HuH-7.5 (cell line): ENCODE measurements at places on chromosomes 1 and 21.

DNA sequence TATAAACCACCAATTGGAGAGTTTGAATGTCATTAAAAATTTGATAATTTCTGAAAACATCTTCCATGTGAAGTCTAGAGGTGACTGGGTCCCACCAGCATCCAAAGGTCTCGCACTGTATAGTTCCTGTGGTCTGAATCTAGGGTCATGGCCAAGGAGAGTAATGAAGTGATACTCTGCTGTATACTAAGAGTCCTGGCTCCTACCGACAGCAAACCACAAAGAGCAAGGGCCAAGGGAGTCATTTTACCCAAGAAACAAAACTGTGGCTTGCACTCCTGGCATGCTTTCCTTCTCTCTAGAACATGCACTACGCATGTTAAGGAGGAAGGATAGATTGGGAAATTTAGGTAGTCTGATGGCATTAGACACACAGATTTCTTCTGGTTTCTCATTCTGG is 115.6 kb downstream of the BRINP2 start:
- DNase-seq, result no peak

DNA sequence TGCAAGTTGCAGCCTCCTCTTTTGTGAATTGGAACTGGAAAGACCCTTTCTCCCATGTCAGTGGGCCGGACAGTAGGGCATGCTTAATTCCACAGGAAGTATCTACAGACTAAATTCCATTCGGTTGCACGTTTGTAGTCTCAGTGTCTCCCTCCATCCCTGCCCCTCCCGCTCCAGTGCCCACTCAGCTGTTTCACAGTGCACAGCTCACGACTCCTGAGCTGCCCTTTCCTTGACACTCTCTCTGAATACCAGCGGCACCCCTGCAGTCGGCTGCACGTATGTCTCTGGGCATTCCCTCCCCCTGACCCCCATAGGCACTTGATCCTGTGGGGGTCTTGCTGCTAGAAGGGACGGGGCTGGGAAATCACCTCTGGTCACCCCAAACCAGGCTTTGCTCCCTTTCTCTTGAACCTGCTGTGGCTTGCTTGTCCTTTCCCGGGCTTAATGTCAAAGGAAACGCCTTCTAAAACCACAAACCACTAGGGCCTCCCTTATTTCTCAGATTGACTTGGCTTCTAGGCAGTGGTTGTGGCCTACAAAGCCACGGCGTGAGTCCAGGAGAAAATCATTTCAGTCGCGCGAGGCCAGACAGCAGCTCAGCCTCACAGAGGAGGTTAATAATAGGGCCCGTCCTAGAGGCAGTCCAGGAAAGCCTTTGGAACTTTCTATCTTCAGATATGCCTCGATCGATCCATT is 365.3 kb upstream of the PROX1 start:
- DNase-seq, result no peak

DNA sequence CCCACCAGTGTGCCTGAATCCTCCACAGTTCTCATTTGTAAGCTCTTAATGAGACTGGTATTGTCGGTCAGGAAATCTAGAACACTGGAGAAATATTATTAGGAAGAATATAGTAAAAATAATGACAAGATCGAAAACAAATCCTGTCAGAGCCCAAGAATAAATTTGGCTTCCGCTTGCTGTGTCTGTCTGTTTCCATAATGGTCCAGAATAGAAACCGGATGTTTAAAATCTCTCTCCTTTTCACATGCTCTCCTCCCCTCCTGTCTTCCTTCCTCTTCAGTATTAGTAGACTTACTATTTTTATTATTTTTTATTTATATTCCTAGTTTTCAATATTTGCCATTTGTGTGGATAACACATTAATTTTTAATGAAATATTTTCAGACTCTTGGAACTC is 187.7 kb downstream of the SDCCAG8 start:
- no peak for DNase-seq

- no peak for DNase-seq
Observed at GRCh38 chr1:5297886-5298239, 643.5 kb downstream of the AJAP1 start.

DNA sequence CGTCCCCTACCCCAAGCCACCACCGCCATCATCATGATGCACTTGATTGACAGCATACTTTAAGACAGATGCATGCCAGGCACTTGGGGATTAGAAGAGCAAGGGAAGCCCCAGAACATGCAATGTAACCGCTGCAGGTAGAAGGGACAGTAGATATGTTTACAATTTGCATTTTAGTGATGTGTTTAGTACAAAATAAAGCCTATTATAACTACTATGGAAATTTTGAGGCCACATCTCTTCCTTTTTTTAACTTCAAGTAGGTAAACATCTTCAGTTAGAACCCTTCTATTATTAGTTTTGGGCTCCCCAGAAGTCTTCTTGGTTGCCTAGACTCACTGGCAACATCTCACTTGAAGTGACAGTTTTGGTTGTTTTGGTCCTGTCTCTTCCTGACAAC is 25.3 kb downstream of the CR1L start:
- no peak for DNase-seq

DNA sequence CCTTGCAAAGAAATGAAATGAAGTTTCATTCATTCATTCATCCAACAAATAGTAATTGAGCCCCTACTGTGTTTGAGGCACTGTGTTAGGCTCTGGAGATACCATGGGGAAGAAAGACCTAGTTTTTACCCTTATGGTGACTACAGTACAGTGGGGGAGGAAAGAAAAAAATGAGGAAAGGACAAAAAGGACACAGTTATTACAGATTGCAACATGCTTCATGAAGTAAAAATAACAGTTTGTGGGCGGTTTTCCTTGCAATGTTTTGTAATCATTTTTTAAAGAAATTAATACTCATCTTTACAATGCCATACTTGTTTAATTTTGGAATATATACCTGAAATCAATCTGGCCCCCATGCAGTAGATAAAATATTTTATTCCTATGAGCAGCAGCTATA is 120.3 kb downstream of the TM2D1 start:
- no peak for DNase-seq

DNA sequence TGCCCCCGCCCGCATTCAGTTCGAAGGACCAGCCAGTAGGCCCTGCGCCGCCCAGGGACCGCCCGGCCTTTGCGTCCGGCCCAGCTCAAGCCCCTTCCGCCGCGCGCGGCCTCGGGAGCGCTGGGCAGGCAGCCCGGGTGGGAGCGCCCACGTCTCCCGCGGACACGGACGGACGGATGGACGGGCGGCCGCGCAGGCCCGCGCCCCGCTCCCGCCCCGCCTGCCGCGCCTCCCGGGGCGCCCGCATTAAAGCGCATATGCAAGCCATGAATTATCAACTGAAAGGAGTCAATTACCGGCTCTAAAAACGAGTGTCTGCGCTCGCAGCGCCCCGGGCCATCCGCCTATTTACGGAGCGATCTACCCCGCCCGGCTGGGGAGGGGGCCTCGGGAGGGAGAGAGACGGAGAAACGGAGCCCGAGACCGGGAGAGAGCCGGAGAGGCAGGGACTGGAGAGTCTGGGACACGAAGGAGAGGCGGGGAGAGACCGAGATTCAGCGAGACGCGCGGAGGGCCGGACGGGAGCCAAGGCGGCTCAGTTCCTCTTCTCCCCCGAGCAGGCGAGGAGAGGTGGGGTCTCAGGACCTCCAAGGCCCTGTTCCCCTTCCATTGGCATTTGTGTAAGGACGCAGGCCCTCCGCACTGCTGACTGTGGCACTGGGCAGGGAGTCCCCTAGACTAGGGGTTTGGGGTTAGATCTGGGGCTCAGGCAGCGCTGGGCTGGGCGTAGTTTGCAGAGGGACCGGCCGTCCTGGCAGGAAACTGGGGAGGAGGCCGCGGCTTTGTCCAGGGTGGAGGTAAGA is 41.3 kb upstream of the DMBX1 start:
- DNase-seq, result no peak

DNA sequence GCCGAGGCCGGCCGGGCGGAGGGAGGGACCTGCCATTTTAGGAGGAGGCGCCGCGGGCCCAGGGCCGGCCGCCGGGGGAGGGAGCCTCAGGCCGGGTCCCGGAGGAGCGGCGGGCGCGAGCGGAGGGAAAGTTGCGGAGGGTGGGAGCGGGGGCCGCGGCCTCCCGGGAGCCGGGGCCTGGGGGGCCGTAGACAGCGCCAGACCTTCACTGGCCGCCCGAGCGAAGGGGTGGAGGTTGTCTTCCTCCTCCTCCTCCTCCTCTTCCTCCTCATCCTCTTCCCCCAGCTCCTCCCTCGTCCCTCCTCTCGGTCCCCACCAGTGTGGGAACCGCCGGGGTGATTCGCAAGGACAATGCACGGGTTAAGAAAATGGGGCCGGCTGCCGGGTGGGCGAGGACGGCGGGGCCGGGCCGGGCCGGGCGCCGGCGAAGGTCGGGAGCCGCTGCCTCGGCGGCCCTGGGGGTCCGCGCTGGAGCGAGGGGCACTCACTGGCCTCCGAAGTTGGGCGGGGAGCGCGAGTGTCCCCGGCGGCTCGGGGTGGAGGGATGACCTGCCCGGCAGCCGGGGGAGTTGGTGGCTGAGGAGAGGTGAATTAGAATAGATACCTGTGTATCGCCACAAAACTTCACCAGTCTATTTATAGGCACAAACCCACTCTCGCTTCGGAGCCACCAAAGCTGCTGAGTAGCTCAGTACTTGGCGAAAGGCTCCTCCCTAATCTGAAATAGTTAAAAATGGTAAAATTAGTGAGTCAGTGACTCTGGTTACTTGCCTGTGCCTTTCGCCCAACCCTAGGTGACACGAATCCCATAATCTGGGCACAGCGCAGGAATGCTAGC is 1.3 kb downstream of the DYRK1A start:
- peak; percentile 12 for DNase-seq

DNA sequence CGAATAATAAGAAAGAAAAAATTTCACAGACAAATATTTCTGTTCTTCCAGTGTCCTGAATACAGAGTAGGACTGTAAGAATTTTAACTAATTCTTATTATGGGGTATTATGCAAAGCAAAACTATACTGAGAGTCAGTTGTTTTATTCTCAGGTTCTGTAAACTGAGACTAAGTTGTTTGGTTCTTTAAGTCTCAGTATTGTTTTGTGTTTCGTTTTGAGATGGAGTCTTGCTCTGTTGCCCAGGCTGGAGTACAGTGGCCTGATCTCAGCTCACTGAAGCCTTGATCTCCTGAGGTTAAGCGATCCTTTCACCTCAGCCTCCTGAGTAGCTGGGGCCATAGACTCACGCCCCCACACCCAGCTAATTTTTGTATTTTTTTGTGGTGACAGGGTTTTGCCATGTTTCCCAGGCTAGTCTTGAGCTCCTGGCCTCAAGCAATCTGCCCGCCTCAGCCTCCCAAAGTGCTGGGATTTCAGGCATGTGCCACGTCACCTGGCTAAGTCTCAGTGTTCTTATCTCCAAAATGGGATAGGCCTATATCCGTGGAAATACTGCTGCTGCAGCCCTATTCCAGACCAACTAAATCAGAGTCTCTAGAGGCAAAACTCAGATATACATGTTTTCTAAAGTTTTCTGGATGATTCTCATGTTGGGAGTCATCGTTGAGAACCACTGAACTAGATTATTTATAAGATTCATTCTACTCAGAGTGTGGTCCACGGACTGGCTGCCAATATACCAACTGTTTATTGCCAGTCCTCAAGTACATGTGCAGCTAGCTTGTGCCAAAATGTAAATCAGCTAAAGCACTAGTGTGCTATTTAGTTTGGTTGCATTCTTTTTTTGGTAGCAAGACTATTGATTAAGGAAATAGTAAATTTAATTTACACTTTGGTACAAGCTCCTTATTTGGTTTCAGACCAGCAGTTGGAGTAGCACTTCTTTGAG is 116.6 kb downstream of the HS2ST1 start:
- no peak for DNase-seq

DNA sequence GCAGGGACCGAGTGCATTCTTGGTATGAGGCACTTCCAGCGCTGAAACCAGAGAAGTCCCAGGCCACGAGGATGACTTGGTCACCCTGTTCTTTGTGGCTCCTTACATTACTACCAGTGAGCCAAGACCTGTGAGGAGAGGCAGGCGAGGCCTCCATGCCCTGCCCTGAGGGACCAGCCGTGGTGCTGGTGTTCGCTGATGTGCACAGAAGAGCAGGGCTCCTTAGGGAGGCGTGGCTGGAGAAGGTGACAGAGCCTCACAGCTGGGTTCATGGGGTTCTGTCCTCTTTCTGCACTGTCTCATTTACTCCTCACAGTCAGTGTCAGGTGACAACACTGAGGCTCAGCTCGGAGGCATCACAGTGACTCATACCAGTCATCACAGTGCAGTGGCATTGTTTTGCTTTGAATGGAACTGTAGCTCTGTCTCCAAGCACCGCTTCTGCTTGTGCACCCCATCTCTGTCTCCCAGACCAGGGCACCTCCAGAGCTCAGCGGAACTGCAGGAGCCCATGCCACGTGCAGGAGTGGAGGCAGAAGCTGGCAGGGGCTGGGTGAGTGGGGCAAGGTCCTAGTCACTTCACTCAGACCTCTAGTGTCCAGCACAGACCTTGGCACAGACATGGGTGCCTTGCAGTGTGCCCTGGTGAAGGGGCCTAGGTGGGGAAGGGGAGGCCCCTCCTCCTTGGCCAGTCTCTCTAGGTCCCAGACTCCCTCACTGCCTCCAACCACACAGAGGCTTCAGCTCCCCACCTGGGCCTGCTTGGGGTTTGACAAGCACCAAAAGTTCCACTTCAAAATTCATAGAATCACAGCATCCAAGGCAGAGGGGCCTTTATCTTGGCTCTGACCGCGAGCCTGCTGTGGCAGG is 310.9 kb downstream of the MATN1 start:
- DNase-seq, result no peak

DNA sequence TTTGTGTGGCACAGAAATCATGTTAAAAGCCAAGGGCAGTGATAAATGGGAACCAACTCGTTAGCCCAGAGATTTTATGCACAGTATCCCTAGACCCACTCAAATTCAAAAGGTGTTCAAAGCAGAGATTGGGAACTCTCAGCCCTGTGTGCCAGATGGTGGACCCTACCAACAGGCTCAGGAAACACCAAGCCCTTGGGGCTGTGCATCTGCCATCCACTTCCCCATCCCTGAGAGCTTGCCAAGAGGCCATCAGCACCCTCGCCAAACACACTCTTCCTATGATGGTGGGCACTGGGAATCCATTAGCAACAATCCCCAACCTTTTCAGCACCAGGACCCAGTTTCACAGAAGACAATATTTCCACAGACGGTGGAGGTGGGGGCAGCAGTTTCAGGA is 194.2 kb upstream of the NFIA start:
- DNase-seq, result no peak

DNA sequence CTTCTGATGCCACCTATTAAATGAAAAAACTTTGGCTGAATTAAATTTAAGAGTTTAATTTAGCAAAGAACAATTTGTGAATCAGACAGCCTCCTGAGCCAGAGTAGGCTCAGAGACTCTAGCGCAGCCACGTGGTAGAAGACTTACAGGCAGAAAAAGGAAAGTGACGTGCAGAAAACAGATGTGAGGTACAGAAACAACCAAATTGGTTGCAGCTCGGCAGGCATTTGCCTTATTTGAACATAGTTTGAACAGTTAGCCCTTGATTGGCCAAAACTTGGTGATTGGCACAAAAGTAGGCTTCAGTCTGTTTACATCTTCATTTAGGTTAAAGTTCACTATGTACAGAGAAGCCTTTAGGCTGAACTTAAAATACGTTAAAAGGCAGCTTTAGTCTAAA is 22.9 kb downstream of the TCP10L start:
- no peak for DNase-seq

- peak; percentile 57 for DNase-seq
Observed at GRCh38 chr1:228471762-228472398, 15.3 kb upstream of the RNF187 start.
